Astrocyte of the cerebellum (primary cell): ENCODE measurements at places on chromosomes 16 and 17.

- no peak for DNase-seq
Observed at GRCh38 chr17:21019976-21020586, 22.7 kb downstream of the USP22 start.

GRCh38 chr16:47477679-47478078 lies 16.5 kb downstream of the PHKB start:
- no peak for DNase-seq

DNA sequence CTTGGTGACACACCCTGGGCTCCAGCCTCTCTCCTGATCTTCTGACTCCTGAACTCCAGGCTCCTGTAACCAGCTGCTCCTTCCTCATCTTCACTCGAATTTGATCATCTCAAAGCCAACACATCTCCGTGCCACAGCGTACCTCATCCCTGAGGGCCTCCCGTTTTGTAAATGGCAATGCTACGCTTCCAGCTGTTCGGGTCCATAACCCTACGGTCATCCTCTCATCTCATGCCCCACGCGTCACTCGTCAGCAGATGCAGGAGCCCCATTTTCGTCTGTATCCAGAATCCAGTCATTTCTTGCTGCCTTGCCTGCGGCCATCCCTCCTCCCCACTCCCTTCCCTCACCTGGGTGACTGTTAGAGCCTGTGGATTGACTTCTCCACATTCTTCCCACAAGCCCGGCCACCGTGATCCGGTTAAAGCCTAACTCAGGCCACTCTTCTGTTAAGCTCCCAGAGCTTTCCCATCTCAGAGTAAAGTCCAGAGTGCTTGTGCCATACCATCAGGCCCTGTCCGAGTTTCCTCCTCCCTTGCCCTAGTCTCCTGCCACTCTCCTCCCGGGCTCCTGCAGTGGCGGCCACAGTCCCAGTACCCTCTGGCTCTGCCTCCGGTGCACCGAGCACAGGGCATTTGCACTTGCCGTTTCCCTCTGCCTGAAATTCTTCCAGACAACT lies 20.3 kb upstream of the AKTIP start:
- DNase-seq: no peak

DNA sequence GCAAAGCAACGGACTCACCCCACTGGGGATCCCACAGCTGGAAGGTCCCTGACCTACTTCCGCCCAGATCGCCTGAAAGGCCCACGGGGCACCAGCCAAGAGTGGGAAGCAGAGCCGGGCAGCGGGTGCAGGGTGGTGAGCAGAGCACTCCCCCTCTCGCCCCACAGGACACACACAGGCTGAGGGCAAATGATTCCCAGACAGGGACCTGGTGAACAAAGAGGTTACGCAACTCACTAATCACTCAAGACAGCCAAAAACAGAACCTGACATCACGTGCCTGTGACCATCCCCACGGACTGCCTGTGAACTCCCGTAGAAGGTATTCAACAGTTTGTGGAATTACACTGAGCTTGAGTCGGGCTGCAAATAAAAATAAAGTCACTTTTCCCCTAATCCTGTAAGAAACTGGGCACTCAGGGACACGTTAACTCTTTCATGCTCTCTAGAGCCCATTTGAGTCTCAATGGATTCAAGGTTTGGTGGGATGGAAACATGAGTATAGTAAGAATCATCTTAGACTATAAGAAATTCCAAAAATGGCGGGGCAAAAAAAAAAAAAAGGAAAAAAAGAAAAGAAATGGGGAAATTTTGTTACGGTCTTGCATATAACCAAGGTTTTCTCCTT lies 396.1 kb downstream of the SOX9 start:
- DNase-seq: no peak

- DNase-seq: no peak
Observed at GRCh38 chr17:82384051-82384729, 12.6 kb downstream of the UTS2R start.

- DNase-seq: no peak
Observed at GRCh38 chr16:68033101-68033500, 10.0 kb downstream of the DUS2 start.

DNA sequence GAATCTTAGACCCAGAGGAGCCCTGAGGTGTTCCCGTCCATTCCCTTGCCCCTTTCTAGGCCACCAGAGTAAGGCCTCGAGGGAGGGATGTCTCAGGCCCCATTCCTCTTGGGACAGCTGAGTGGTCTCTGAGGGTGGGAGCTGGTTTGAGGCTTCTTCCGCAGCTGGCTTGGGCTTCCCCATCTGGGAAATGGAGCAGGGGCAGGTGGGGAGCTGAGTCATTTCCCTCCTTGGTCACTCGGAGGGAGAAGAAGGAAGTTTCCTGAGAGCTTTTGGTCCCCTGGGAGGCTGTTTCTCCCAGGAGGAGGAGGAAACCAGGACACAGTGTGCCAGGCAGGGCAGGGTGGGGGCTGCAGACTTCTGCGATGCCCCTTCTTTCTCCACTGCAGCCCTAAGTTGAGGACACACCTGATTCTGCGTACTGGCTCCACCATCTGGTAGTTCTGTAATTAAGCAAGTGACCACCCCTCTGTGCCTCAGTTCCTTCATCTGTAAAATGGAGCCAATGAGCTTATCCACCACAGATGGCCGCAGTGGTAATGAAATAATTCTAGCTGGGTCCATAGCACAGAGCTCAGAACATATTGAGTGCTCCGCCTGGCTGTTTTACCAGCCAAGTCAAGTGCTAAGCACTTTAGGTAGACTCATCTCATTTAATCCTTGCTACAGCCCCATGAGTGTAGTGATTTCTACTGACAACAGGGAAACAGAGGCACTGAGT lies 1.6 kb upstream of the KCNJ12 start:
- DNase-seq: no peak

- DNase-seq: no peak
Observed at GRCh38 chr16:85274924-85275323, 162.7 kb upstream of the CIBAR2 start.

GRCh38 chr16:364595-365491 lies 5.5 kb downstream of the MRPL28 start:
- DNase-seq: no peak

GRCh38 chr16:28609631-28610594 lies at the start of gene SULT1A1:
Gene SULT1A1 (minus strand): TSS chr16:28610044. CDS start chr16:28608855, 1,189 bp downstream.
- DNase-seq: no peak

DNA sequence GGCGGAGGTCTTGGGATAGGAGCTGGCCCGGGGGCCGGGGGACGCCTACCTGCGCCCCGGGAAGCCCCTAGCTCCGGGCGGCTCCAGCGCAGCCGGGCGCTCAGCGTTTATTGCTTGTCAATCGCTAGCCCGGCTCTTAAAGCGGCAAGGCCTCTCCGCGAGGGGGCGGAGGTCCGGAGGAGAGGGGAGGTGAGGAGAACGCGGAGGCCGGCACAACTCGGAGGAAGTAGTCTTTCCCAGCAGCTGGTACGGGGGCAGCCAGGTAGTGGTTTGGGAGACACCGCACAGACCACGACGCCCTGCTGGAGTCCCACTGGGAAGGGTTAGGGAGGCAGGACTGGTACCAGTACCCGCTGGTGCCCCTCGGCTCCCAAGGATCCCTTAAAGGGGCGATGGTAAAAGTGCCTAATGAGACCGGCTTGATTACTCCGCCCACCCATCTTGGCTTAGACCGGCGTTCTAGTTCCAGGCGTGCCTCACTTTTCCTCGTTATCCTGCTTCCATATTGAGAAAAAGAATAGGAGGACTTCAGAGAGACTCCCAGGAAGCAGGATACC lies at the start of gene MPP2:
TSS of gene MPP2 (minus strand) at position 112 of the 557 bp plus-strand sequence. CDS start 3,076 bp downstream, outside the sequence.
- peak; percentile 32 for DNase-seq

DNA sequence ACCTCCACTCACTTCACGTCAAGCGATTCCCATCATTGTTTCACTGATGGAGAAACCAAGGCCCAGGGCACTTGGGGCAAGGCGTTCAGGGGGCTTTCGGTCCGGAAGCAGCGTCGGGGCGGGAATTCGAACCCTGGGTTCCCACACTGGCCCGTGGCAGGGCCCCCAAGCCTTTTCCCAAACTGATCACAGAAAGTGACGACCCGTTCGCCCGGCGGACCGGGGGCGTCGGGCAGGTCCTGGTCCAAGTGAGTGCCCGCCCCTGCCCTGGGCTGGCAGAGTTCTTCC lies 856 bp upstream of the MON1B start:
- no peak for DNase-seq

DNA sequence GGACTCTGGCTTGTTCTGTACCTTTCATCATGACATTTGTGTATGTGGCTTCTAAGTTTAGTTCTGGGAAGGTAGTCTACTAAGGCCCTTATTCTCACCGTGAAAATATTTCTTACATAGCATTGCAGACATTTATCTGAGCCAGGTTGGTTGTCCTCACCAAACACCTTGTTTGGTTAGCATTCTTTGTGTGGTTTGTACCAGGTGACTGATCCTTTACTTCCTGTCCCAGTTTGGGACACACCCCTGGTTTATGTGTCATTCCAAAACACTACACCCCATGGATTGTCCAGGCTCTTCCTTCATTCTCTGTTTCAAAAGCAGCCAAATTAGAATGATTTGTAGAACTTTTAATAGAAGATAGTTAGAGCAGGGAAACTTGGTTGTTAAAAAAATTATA lies 23.2 kb upstream of the DUSP14 start:
- DNase-seq: no peak

GRCh38 chr17:72388765-72389473 lies 268.1 kb downstream of the SOX9 start:
- DNase-seq: no peak

- no peak for DNase-seq
Observed at GRCh38 chr17:29885031-29885640, 44.9 kb downstream of the SSH2 start.

DNA sequence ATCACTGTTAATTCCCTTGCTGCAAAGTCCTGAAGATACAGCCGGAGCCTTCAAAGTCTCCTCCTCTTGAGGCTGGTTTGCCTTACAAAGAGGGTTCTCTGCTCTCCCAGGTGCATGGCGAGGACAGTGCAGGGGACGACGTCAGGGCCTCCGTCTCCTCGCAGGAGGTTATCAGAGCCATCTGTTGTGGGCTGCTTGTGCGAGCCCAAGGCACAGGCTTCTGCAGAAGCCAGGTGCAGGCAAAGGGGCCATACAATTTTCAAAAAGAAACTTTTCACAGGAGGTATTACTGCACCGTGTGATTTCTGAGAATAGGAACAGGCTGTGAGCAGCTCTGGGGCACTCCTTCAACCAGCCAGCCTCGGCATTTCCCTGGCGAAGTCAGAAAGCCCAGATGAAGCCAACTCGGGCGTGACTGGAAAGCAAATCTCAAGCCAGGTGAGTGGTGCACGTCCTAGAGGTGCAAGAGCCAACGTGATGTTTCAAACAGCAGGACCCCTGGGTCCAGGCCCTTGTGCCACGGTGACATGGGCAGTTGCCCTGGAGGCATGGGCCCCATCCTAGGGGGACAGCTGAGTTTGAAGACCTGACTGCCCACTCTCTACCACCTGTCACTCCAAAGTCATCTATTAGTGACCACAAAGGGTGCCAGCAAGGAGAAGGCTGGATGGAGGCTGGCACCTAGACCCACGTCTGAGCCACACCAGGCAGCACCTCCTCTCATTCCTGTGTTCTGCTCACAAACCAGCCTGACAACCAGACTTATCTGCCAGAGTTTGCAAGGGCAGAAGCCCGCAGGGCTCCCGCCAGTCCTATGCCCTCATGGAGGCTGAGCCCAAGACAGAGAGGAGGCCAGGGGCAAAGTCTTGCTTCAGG lies 68.6 kb downstream of the SMPD3 start:
- DNase-seq: no peak

- DNase-seq: no peak
Observed at GRCh38 chr17:68328676-68329075, 37.4 kb downstream of the ARSG start.

GRCh38 chr16:11257131-11257938 lies 1.3 kb upstream of the SOCS1 start:
- peak; percentile 59 for DNase-seq

DNA sequence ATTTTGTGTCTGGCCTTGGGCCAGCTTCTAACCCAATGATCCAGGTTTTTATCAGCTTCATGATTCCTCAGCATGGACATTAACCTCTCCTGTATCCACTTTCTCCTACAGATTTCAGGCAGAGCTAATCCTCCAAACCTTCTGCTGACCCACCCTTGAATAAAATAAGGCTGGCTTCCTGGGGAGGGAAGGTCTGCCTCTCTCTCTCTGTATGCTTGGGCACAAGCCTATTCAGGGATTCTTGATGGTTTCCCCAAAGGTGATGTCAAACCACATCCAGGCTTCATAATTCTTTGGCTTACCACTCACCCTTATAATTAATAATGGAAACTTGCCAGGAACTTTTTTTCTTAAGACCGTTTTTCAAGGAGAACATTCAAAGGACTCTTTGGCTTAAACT lies 240.1 kb downstream of the UTP18 start:
- DNase-seq: no peak

GRCh38 chr17:82239926-82240505 lies 11.2 kb downstream of the SLC16A3 start:
- DNase-seq: no peak

DNA sequence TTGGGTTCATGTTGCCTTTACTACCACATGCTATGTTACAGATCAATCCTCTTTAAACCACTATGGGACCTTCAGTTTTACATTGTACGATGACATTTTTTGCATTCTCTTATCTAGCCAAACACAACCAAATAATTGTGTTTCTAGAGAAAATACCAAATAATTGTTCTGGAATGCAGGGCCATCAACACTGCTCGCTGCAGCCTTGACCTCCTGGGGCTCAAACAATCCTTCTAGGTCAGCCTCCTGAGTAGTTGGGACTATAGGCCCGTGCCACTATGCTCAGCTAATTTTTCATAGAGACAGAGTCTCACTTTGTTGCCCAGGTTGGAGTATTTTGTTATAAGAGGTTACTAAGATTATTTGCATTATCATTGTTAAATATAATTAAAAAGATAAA lies 237.5 kb upstream of the PMFBP1 start:
- no peak for DNase-seq

GRCh38 chr16:86955136-86955855 lies 361.9 kb downstream of the C16orf95 start:
- DNase-seq: no peak

GRCh38 chr16:11101695-11102522 lies 154.1 kb downstream of the SOCS1 start:
- DNase-seq: no peak

DNA sequence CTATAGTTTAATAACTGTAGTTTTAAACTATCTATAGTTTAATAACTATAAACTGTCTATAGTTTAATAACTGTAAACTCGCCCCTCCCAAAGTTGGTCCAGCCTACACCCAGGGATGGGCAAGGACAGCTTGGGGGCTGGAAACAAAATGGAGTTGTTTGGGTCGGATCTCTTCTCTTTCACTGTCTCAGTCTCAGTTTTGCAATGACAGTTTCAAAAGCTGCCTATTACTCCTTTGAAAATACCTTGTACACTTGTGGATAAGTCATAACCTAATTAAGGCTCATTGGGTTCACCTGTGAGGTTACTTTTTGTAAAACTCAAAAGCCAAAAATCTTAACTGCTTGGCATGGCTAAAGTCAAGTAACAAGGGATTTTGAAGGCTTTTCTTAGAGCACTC lies 31.4 kb downstream of the C16orf54 start:
- no peak for DNase-seq
